ENCODE measurements at places on chromosomes 6 and 20.

GRCh38 chr20:15831201-15831600, 742.0 kb downstream of the KIF16B start:
- no peak for DNase-seq

- DNase-seq: no peak
Observed at GRCh38 chr6:169692516-169692915, 9.3 kb downstream of the WDR27 start.

- no peak for DNase-seq
Observed at GRCh38 chr6:22045261-22045912, 251.4 kb downstream of the PRL start.

DNA sequence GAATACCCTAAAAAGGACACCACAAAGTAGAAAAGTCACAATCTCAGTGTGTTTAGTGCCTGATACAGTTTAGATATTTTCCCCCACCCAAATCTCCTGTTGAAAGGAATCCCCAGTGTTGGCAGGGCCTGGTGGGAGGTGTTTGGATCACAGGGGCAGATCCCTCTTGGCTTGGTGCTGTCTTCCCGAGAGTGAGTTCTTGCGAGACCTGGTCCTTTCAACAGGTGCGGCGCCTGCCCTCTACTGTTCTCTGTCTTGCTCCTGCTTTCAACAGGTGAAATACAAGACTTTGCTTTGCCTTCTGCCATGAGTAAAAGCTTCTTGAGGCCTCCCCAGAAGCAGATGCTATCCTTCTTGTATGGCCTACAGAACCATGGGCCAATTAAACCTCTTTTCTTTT, 534.3 kb upstream of the NRSN1 start:
- DNase-seq: no peak

- DNase-seq: no peak
Observed at GRCh38 chr6:103983011-103983410, 876.7 kb downstream of the HACE1 start.

- DNase-seq: no peak
Observed at GRCh38 chr20:25690427-25690826, 6.2 kb downstream of the ZNF337 start.

GRCh38 chr6:107353773-107354382, 105.5 kb downstream of the PDSS2 start:
- DNase-seq: no peak

DNA sequence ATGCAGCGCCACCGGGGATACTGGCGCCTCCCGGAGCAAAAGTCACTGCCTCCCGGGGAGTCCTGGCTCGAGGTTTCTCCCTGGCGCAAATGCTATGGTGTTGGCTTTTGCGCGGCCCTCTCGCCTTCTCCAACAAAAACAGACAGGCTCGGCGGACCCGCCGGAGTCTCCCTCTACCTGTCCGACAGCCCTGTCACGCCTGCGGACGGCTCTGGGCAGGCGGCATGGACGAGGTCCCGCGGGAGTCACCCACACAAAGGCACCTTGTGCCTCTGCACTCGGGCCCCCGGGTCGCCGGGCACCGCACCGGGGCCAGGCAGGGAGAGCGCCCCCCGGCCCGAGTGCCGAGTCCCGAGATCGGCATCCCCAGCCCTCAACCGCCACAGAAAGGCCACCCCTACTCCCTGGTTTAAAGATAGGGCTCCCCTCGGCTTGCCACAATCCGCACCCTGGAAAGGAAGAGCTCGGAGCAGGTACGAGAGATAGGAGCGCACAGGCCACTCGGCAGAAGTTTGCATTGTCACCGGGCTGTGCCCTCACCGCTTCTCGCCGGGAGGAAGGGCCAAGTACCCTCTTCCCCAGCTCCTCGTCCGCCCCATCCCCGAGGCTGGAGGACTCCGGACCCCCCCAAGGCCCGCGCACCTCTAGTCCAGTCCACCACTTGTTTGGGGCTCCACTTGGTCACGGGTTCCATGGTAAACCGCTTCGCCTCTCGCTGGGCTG, 903 bp downstream of the CNKSR3 start:
- no peak for DNase-seq

GRCh38 chr6:157020881-157021343, 243.7 kb downstream of the ARID1B start:
- peak; percentile 50 for DNase-seq

GRCh38 chr6:40328386-40328985, 258.7 kb downstream of the LRFN2 start:
- DNase-seq: no peak

DNA sequence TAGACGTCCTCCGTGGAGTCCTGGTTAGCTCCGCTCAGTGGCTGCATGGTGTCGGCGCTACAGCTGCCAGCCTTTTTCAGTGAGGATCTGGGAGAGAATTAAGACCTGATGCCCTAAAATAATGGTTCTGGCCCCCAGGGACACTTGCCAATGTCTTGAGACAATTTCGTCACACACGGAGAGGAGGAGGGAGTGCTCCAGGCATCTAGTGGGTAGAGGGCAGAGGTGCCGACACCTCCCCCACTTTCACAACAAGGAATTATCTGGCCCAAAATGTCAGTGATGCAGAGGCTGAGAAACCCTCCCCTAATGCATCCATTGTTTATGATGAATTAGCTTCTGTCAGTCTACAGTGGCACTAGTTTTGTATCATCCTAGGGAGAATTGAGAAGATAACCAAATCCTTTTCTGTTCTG, 24.4 kb downstream of the TMEM181 start:
- DNase-seq: no peak

GRCh38 chr6:71326611-71327010, 38.0 kb downstream of the OGFRL1 start:
- no peak for DNase-seq

DNA sequence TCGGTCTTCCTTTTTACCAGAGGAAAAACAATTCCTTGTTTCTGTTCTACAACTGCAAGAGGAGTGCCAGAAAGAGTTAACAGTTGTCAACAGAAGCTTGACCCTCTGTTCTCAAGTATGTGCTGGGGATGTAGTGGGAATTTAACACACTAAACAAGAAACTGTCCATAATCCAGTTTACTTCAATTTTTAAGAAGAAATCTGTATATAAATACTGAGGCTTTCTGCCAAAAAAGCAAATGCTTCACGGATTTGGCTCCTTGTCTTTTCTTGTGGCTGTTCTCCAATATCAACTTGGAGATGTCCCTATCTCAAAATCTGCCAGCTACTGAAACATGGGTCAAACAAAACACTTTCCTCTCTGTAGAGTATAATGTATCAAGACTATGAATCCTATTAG, 26.8 kb downstream of the REV3L start:
- DNase-seq: no peak

DNA sequence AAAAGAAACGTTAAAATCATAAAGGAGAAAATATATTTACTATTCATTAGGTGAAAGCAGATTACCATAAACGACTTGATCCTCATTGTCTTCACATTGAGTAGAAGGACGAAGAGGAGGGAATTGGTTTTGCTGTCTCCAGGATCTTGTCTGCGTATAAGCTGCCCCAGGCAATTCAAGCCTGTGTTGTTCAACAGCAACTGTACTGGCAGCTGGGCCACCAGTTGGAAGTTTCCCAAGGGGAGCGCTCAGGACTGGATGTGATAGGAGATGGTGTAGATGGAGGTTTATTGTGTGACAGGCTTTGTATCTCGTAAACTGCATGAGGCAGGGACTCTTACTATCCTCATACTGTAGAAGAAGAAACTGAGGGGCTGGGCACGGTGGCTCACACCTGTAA, 3.9 kb upstream of the FANCE start:
- no peak for DNase-seq
